WERI-Rb-1 (cell line): ENCODE measurements at places on chromosomes 12 and 14.

GRCh38 chr12:47549258-47549657 lies 156.6 kb downstream of the RPAP3 start:
- no peak for DNase-seq

- DNase-seq = no peak
Observed at GRCh38 chr14:64253672-64254071, 40.5 kb downstream of the ESR2 start.

DNA sequence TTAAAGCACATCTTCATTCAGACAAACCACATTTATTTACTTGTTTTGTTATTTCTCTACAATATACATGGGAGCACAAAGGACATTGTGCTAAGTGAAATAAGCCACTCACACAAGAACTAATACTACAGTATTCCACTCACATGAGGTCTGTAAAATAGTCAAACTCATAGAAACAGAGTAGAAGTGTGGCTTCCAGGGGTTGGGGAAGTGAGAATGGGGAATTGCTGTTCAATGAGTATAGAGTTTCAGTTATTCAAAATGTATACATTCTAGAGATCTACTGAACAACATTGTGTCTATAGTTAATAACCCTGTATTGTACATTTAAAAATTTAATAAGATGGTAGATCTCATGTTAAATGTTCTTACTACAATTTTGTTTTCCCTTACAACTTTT lies 88.8 kb downstream of the ATXN7L3B start:
- DNase-seq = no peak

- DNase-seq = no peak
Observed at GRCh38 chr14:104366931-104367865, 212.4 kb upstream of the C14orf180 start.

DNA sequence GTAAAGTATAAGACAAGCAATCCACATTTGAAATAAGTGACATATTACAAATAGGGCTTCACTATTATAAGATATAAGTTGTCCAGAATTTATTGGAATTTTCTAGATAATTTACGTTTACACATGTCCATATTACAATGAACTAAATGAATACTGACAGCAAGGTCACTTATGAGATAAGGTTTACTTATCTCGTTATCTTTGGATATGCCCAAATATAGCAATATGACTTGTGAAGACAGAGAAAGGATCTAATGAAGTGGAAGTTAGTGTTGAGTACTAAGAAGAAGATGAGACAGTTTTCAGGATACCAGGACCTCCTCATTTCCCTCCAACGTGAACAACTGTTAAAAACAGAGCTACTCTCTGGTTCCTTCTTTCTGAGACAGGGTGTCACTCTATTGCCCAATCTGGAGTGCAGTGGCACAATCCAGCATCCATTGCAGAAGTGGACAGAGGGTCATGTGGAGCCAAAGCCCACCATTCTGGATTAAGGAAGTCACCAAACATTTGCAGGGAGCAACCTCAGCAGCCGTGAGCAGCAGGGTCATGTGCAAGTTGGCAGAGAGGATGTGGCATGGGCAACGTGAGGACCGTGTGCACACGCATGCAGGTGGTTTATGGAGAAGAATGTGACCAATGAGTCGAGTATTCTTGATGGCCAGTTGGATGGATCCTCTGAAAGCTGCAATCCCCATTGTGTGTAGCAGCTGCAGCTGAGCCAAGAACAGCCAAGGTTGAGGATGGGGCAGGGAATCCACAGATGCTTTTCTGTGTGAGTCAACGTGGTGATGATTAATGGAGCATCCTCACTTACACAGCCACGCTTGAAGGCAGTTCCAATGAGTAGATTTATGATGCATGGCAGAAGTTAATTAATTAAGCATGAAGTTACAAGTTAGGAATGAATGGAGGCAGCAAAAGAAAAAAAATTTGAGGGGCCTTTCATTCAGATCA lies 111.0 kb downstream of the BICD1 start:
- no peak for DNase-seq

DNA sequence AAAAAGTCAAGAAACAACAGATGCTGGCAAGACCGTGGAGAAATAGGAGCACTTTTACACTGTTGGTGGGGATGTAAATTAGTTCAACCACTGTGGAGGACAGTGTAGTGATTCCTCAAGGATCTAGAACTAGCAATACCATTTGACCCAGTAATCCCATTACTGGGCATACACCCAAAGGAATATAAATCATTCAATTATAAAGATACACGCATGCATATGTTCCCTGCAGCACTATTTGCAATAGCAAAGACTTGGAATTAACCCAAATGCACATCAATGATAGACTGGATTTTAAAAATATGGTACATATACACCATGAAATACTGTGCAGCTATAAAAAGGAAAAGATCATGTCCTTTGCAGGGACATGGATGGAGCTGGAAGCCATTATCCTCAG lies 18.0 kb upstream of the CATSPERB start:
- DNase-seq = no peak

DNA sequence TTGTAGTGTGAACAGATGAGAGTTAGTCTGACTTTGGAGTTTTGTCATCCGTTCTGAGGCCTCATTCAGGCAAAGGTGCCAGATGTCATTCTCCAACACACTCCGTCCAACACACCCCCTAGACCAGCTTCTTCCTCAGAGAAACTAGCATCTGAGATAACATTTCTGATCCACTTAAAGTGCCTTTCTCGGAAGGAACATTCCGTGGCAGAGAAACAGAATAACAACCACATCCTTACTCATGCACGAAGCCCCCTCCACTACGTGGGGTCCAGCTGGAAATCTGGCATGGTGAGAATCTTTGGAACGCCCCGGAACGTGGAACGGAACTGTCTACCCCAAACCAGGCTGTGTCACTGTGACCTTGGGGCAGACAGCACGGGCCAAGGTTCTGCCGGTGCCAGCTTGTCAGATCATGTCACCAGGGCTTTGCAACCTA lies 17.0 kb upstream of the BCL7A start:
- no peak for DNase-seq

DNA sequence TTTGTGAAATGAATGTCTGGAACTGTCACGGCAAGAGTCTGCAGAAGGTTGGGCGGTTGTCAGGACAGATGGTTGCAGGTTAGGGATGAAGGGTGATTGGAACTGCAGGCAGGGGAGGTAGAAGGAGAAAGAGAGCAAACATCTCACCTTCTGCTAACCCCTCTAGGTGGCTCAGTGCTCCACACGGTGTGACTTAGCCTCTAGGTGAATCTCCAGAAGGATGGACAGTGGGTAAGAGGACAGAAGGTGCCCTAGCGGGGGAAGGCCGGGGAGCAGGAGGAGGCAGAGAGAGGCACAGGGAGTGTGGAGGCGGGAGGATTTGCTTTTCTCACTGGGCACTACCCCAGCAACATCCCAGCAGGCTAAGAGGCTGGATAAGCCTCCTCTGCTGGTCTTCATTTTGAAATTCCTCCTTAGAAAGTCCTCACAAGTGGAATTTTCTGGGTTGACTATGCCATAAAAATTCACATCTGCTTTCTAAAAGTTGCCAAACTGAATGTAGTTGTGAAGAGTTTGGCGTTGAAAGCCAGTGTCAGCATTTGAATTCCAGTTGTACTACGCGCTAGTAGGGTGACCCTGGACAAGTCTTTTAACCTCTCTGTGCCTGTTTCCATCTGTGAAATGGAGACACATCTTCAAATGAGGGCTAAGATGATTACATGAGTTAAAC lies 10.7 kb upstream of the GPR68 start:
- DNase-seq = peak; percentile 64

GRCh38 chr12:3592856-3593625 lies 102.0 kb downstream of the PRMT8 start:
- no peak for DNase-seq

GRCh38 chr12:27922531-27923139 lies 49.9 kb downstream of the PTHLH start:
- no peak for DNase-seq

DNA sequence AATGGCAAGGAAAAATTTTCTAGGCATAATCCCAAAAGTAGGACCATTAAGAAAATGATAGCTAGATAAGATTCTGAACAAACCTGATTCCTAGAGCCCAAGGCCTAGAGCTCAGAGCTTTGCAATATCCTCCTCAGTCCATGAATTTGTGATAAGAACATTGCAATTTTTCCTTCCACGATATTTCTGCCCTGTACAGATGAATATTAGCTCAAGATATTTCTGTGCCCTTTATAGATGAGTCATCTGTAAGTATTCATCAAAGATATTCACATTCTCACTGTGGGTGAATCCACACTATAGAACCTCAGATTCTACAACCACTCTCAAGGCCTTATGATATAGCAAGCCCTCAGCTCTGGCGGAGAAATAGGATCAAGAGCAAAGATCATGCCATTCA lies 37.5 kb downstream of the EAPP start:
- DNase-seq = no peak

DNA sequence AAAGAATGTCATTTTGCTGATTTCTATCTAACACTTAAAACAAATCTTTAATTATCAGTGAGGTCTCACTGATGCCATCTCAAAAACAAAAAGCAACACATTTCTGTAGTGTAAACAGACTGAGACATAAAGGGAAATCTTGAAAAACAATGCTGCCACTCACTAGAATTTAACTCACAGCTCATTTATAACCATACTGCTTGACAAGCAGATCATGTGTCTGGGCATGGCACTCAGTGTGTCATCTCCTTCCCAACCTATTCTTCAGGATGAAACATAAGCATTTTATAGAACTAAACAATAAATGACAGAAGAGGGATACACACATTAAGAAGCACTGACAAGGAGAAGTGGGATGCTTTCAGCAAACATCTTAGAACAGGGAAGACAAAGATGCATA lies 22.4 kb downstream of the ATF7 start:
- no peak for DNase-seq

DNA sequence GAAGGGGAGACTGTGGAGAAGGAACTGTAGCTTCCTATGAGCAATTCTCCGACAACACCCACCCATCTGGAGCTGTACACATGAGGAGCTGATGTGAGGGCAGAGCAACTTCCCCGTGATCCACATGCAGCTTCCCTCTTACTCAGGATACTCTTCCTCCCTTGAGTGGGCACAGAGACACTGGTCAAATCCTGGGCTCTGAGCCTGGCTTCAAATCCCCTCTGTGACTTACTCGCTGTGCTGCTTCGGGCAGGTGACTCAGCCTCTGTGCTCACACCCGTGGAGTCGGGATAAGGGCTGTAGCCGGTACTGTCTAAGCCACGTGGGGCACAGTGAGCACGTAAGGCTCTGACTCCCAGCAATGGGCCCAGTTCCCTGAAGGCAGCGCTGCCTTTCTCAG lies 31.1 kb downstream of the ZFYVE21 start:
- no peak for DNase-seq

DNA sequence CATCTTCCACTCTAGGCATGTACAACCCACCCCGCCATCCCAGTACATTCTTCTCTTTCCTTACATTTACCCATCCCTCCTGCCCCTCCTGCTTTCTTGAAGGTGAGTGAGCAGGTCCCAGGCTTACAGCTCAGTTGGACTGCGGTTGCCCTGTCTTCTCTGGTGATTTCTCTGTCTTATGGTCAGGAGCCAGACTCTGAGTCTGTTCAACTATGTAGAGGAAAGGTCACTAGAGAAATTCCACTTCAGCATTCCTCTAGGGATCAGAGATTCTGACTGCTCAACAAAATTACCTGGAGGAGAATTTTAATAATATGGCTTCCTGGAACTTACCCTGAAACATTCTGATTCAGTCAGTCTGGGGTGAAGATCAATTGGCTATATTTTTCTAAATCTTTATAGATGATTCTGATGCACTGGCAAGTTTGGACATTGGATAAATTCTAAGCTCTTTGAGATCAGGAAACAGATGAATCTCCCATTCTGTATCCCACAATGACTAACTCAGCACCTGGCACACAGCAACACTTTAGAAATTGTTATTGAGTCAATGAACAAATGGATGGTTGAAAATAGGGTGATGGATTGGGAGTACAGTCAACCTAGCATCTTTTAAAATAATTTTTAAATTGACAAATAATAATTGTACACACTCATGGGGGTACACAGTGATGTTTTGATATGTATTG lies 128.6 kb upstream of the HIF1A start:
- DNase-seq = no peak

DNA sequence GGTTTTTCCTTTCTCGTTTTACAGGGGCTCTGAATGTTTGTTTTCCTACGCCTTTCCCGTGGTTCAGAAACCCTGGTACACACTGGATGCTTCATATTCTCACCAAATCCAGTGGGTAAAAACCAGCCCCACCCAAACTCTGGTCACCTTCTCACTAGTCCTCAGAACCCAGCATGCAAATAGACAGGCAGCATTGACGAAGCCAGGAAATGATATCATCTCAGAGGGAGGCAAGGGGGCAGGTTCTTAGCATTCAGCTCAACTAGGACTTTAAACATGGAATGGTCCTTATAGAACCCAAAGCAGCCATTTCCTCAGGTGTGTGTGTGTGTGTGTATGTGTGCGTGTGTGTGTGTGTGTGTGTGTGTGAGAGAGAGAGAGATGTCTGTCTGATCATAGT lies 142.0 kb downstream of the KCNK10 start:
- no peak for DNase-seq

DNA sequence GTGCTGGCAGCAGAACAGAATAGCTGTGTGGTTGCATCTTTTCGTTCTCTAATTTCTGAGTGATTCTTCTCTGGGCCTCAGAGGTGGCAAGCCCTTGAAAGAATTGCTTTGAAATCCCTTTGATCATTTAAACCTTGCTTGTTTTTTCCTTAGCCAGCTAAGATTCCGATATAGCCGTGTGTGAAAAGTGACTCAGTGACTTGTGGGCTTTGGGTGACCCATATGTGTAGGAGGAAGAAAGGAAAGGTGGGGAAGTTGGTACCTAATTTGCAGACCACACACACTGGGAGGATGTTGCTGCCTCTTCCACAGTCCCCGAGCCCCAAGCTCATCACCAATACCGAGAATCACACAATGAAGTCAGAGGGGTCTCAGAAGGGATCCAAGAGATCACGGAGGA lies 18.8 kb downstream of the SLC24A4 start:
- no peak for DNase-seq

GRCh38 chr12:68259318-68259940 lies 6.0 kb upstream of the IL22 start:
- no peak for DNase-seq

DNA sequence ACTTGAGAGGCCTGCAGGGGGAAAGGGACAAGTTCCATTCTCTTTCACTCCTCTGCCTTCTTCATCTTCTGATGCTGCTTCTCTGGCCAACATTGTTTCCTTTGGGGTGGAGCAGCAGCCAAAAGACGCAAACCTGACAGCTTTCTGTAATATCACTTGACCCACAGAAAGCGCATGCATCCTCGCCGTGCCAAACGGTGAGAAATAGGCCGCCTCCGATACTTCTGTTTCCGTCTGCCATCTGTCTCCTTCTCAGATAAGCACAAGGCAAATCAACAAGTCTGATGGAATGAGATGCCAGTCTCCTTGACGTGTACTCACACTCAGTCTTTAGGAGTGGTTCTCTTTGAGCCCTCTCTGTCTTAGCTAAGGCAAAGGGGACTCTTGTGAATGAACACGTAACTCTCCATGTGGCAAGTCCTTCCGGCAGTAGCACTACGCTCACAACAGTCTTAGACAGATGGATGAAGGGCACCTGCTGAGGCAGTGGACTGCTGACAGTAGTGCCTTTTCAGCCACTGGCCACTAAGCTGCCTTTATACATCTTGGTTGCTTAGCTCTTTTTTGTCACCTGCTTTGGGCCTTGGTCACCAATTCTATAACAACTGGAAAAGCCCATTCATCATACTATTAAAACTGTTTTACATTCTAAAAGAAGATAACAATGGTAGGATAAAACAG lies 214.1 kb downstream of the FBXL14 start:
- DNase-seq = no peak

- no peak for DNase-seq
Observed at GRCh38 chr14:99755629-99756603, 37.3 kb upstream of the EML1 start.

GRCh38 chr12:54133772-54134375 lies 54.9 kb downstream of the SMUG1 start:
- no peak for DNase-seq

- no peak for DNase-seq
Observed at GRCh38 chr12:80293759-80294158, 150.3 kb upstream of the PTPRQ start.
